Activated naive CD4-positive, alpha-beta T cell (primary cell): ENCODE measurements at places on chromosomes 6 and 20.

GRCh38 chr20:31808481-31808880 lies 10.7 kb upstream of the MYLK2 start:
- DNase-seq = no peak

GRCh38 chr6:79694156-79694555 lies 63.0 kb downstream of the SH3BGRL2 start:
- no peak for DNase-seq

DNA sequence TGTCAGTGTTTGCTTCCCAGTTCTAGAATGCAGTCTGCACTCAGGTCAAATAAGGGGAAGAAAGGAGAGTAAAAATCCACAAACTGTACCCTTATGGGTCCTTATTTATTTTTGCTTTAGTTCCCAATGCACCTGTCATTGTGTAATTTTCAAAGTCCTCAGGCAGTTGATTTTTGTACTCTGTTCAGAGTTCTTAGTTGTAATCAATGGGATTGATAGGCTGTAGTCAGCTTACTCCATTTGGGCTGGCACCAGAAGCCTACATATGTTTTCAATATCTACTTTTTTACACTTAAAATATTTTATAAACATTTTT lies 18.6 kb downstream of the AIG1 start:
- DNase-seq = no peak

DNA sequence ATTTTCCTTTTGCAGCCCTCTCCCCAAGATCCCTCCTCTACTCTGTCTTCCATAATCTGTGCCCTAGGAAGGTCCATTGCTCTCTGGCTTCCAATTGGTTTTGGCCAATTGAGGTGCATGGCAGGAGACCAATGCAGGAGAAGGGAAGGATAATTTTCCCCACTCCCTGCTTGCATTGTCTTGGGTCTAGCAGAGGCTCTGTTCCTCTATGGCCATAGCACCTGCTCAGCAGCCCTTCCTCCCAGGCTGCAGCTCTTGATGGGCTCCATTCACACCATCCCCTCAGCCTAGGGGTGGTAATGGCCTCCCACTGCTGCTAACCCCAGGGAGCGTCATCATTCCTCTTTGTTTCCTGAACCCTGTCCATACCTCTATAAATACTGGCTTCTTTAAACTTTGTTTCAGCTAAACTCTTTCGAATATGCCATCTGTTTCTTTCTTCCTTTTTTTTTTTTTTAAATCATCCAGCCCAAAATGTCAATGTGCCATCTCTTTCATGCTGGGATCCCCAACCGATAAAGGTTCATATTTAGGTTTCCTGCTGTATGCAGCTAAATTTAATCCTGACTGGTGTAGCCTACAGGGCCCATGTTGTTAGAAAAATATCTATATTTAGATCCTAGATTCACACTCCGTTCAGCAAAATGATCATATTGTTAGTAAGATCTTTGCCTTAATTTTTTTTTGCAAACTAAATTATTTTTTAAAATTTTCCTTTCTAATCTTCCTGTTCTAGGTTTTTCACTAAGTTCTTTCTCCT lies 63.8 kb downstream of the HECA start:
- DNase-seq = no peak

DNA sequence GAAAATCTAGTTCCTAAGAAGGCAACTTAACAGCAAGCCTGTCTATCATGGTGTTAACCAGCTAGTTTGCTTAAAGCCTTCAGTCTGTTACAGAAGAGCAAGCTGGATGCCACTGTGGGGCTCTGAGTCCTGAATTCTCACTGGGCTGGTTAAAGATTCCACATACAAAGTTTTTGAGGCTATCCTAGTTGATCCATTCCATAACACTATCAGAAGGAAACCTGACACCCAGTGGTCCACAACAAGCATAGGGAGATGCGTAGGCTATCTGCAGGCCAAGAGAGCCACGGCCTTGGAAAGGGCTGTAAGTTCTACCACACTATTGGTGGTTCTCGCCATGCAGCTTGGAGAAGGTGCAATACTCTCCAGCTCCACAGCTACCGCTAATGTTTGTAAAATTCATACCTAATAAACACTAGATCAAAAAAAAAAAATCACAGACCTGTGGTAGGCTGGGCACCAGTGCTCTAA lies 420 bp upstream of the MCCD1 start:
- no peak for DNase-seq

DNA sequence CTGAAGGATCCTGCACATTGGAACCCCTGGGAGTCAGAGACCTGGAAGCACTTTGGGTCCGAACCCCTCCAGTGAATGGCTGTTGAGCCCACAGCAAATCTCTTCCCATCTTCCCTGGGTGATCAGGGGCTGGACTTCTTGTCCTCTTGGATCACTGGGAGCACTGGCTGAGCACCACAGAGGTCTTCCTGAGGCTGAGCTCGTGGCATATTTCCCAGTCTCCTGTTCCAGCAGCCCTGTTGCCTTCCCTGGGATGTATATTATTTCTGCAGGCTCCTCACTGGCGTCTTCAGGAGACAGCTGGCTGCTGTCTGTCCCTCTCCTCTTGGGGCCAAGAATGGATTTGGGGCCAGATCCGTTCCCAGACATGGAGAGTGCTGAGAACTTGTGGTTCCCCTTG lies 43.4 kb downstream of the PTK7 start:
- no peak for DNase-seq

- no peak for DNase-seq
These were observed 89.1 kb downstream of the AFG1L start for GRCh38 chr6:108383981-108384380.

DNA sequence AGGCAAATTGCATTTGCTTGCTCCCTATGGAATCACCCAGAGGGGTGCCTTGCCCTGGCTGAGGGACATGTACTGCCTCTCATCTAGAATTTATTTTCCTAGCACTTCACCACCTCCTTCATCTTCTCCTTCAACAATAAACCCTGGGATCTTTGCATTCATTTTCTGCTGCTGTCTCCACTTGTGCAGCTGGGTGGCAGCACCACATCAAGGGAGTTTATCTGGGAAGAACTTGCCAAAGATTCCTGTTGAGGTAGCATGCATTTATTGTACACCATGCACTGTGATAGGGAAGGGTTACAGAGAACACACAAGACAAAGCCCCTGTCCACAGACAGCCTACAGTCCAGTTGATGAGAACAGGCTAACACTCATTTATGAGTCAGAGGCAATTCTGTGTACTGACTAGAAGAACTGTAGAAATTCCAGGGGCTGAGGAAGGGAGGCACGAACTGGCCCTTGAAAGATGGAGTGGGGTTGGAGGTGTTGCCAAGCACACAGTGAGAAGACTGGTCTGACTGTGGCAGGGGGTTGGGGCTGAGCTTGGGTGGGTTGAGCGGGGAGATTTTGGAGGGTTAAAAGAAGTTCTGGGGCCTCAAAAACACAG lies 17.5 kb downstream of the C20orf173 start:
- DNase-seq = no peak

- DNase-seq = no peak
These were observed 257.7 kb upstream of the CDYL start for GRCh38 chr6:4518506-4518905.

- no peak for DNase-seq
These were observed 274.9 kb downstream of the UTRN start for GRCh38 chr6:144559865-144560593.

DNA sequence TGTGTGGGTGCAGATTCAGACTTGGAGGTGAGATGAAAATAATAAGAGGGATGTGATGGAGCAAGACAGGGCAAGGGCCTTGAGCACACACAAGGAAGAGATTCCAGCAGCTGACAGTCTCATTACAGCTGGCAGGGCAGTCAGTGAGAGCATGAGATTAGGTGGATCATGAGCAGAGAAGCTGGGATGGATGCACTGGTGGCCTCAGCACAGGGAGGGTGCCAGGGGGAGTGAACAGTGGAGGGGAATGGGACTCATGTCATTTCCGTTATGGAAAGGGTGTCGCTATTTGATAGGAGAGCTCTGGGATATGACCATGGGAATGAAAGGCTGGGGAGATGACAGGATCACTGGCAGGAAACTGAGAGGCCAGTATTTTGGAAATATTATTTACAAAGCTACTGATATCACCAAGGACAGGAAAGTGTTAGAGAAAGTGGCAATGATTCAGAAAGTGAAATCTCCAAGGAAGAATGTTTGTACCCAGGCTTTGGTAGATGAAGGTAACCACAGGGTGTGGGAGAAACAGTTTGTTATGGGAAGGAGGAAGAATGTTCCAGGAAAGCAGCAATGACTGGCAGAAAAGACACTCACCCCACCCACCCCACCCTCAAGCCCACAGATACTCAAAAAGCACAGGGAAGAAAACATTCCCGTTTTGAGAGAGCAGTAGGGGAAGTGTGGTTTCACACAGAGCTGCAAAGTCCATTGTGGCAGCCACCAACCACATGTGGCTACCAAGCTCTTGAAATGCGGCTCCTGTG lies 214.7 kb upstream of the PROKR2 start:
- DNase-seq = no peak
